GF-D8 (cell line): ENCODE measurements at places on chromosomes 3 and 15.

GRCh38 chr3:20125897-20126296, 60.1 kb downstream of the SGO1 start:
- no peak for DNase-seq

DNA sequence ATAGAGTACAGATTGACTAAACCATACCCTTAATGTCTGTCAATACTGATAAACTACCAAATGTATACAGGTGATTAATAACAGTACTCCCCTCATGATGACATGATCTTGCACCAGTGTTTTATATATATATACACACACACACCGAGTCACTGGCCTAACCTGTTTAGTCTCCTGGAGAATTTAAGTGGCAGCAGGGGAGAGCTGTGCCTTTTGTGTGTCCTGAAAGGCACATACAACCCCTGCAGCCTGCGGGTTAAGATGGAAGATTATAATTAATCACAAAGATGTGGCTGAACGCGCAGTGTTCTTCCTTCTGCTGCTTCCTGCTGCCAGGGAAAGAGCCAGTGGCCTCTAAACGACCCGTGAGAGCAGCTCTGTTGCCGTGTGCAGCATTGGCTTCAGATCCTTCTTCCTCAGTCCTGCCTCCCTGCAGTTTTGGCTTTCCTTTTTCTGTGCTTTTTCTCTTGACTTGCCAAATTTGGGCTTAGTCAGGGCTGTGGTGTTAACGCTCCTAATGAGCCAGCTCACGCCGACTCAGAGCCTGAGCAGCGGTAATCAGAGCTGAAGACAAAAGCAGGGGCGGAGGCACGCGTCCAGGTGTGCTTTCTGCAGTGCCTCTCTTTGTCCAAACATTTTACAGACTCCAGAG, 42.5 kb upstream of the UBE3A start:
- no peak for DNase-seq

- DNase-seq: no peak
These were observed 36.6 kb downstream of the CPN2 start for GRCh38 chr3:194314388-194315068.

- DNase-seq: no peak
These were observed 753 bp downstream of the INAFM2 start for GRCh38 chr15:40323953-40324937.

GRCh38 chr3:132564070-132564465, 33.0 kb upstream of the ACKR4 start:
- no peak for DNase-seq

- no peak for DNase-seq
These were observed 74.2 kb upstream of the POU1F1 start for GRCh38 chr3:87350367-87351199.

DNA sequence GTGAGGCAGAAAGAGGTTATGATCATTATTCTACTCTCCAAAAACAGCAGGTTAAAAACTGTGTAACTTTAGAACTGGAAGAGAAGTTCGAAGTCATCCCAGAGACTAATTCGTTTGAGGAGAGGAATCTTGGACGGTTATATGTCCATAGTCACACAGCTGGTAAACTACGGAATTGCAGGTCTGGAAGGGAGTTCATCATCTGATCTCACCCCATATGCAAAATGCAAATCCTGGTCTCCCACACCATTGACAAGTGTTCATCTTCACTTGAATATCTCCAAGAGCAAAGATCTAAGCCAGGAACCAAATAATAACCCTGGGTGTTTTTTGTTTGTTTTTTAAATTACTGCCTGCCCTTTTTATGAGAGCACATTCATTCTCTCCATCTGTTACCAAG, 53.1 kb downstream of the FAM98B start:
- DNase-seq: no peak

- no peak for DNase-seq
These were observed 58.4 kb downstream of the DAPK2 start for GRCh38 chr15:63987796-63988378.

DNA sequence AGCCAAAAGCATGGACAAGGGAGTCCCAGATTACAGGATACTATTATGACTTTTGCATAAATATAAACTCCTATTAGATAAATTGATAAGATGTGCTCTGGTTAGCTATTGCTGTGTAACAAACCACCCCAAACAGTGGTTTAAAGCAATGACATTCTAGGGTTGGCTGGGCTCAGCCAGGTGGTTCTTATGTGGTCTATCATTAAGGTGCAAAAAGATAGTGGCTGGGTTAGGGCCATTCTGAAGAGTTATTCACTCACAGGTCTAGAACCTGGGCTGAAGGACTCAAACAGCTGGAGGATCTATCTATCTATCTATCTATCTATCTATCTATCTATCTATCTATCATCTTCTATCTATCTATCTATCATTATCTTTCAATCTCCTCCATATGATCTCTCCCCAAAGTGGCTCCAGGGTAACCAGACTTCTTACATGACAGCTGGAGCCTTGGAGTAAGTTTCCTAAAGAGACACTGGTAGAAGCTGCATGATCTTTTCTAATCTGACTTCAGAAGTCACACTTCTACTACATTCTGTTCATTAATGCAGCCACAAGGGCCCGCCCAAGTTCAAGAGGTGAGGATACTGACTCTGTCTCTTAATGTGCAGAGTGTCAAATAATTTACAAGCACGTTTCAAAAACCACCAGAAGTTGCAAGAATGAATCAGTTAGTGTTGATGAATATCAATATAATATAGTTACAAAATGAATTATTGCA, 74.9 kb upstream of the XCR1 start:
- no peak for DNase-seq

DNA sequence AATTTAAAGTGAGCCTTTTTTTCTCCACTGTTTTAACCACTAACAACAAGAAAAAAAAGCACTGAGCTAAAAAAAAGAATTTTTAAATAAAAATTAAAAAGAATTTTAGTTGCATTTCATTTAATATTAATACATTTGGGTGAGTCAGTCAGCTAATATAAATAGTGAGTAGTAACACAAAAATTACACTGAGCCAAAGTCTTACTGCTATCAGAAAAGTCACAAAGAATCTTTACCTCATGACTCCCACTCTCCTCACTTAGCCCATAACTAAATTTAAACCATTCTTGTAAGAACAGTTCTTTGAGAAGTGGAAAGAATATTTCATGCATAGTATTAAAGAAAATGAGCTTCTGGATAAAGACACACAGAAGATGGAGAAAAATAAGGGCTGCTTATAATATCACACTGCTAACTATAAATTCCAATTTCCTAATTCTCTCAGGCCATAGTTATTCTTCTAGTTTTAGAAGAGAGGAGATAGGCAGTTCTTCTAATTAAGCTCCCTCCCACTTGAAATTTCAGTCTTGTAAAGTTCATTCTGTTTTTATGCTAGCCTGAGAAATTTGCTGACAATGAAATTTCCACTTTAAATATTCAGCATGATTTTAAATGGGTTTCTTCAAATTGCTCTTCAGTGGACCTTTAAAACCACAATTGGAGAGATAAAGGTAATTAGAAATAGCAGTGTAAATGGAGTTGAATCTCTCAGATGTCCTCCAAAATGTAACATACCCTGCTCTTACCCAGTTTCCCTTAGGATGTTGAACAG, 17.6 kb downstream of the SHQ1 start:
- no peak for DNase-seq

DNA sequence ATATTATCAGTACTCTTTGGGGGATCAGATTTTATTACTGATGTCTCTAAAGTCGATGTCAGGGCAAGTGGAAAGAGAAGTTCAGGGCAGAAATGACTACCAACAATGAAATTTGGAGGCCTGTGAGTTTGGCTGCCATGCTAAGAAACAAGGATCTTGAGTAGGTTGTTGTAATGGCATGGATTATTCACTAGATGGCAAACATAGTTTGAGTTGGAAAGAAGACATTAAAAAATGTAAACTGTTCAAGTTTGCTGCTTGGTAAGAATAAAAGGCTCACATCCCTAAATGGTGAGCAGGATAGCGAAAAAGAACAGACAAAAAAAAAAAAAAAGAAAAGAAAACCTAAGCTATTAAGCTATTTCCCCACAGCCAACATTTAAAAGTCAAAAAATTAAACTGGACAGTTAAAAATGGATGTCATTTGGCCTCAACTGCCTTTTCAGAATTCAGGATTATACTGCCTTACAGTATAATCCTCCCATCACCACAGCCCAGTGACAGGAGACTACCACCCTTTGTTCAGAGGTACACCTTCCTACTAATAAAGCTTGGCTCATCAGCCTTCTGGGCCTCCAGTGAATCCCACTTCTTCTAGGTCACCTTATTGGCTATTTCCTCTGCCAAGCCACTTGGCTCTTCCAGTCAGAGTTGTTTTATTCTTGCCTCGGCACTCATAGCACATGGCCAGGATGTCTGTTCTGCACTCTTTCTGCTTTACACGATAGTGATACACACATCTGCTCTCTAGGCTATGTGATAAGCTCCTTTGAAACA, 163.7 kb downstream of the PLD1 start:
- DNase-seq: peak; percentile 17

- no peak for DNase-seq
These were observed 97.6 kb upstream of the RASGRP1 start for GRCh38 chr15:38662033-38662802.

DNA sequence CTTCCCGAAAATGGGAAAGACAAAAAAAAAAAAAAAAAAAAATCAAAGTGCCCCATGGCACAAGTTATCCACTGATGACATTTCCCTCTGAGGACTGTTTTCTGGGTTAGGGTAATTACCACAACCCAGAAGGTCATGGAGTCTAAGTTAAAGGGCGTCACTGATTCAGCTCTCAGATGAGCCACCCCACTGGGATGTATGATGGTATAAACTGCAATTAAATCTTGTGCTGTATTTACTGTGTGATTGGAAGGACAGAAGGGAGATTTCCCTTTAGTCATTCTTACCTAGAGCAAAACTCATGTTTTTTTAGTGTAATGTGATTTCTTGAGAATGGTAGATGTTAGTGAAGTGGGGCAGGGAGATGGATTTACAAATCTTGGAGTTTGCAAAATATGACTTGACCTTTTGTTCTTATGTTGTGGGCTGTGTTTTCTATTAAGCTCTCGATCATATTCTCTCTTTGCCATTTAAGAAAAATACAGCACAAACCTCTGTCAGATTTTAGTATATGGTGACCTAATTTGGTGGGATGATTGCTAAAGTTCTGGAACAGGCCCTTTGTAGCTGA, 244.2 kb downstream of the PTPRG start:
- DNase-seq: no peak

- DNase-seq: no peak
These were observed 117.7 kb downstream of the C3orf38 start for GRCh38 chr3:88267441-88267840.

- peak; percentile 34 for DNase-seq
These were observed 1.4 kb downstream of the SETD5 start for GRCh38 chr3:9398700-9399336.

- DNase-seq: no peak
These were observed 11.8 kb downstream of the POLG start for GRCh38 chr15:89322822-89323221.

GRCh38 chr3:160402221-160403027, 3.0 kb downstream of the SMC4 start:
- DNase-seq: no peak

DNA sequence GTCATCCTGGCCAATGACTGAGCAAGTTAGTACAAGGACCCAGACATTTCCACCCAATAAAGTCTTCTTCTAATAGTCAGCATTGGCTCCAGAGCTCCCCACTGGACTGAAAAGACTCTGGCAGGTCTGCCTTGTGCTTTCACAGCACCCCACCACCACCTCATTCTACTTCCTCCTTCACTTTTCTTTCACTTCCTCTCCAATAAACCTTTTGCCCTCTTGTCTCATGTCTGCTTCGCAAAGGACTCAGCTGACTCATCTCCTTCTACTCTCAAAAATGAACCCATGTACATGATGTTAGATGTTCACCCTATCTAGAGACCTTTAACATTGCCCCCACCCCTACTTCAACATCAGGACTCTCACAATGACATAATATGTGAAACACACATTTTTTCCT, 181.0 kb upstream of the PPP2R3A start:
- no peak for DNase-seq

DNA sequence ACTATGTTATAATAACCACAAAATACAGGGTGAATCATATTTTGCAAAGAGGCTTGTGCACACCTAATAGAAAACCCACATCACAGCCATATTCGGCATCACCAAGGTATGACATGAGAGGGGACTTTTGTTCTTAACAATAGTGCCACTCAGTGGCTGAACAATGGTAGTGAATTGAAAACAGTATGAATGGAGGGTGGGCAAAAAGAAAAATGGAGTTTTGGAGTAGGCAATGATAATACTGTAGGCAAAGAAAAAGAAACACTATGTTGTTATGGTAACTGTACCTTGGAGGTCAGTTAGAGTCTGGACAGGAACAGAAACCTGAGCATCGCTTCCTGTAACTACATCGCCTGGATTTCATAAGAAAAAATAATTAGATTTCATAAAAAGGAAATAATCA, 348.6 kb downstream of the PLCL2 start:
- no peak for DNase-seq

DNA sequence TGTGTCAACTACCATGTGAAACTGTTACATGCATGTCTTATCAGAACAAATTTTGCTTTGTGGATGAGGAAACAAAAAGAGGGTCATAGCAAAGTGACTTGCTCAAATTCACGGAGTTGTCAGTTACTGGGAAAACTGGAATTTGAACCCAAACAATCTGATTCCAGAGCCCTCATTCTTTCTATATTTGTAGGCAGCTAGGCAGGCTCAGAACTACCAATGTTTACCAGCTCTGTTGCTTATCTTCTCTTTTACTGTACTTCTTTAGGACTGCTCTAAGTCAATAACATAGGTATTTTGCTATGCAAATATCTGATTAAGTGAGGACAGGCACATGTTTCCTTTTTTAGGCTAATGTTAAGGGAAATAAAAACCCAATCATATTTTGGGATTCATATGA, 450.5 kb downstream of the ZPLD1 start:
- no peak for DNase-seq

DNA sequence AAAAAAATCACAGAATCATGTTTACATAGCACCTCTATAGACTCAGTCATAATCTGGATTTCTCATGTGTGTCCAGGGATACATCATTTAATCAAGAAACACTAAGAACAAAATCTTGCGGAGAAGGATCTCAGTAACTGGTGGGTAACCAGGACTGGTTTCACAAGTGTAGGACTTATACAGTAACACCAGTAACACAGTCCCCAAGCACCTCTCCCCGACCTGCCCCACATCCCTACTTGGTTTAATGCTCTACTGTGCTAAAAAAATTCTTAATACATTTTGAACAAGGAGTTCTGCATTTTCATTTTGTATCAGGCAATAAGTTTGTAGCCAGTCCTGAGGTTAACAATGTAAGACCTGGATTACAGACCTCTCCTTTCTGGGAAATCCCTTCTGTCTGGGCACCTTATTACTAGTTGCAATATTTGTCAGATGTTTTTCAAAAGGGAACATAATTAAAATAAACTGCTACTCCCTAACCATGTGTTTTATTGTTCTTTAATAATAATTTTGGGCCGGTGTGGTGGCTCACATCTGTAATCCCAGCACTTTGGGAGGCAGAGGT, 57.6 kb upstream of the BBX start:
- no peak for DNase-seq

DNA sequence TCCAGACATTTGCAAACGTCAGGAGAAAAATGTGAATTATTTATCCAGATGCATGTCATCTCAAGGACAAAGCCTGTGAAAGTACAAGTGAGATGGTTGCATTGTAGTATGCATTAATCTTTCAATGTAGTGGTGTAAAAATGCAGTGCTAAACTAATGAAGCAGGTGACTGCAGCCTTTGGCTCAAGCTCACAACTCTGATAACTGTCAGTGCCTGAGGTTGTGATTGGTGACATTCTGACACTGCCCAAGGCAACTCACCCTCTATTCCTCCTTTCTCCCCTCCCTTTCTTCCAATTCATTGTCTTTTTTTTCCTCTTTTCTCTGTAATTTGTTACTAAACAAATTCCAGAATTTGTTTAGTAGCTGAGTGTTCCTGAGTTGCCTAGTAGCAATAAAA, 20.0 kb upstream of the TMOD3 start:
- no peak for DNase-seq
